ENCODE measurements at places on chromosomes 6 and 20.
A peak's percentile ranks its signal among the peaks of the same experiment; 100 is the strongest.

GRCh38 chr6:70797625-70798024 lies 129.9 kb downstream of the SMAP1 start:
- DNase-seq = no peak

DNA sequence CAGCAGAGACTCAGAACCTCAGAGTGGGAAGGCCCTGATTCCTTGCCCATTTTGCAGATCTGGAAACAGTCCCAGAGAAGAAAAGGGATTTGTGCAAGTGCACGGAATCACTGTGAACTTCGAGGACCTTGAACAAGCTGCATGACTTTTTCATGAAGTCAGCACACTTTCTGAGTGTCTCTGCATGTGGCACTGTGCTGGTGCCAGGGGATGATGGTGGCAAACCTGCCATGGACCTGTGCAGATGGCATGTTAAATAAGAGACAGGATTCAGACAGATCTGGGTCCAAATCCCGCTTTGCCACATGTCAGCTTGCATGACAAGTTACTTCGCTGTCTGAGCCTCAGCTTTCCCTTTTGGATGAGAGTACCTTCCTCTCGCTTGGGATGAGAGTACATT lies 26.8 kb downstream of the ZNF831 start:
- no peak for DNase-seq

- no peak for DNase-seq
These were observed 24.2 kb downstream of the MGME1 start for GRCh38 chr20:17992847-17993513.

DNA sequence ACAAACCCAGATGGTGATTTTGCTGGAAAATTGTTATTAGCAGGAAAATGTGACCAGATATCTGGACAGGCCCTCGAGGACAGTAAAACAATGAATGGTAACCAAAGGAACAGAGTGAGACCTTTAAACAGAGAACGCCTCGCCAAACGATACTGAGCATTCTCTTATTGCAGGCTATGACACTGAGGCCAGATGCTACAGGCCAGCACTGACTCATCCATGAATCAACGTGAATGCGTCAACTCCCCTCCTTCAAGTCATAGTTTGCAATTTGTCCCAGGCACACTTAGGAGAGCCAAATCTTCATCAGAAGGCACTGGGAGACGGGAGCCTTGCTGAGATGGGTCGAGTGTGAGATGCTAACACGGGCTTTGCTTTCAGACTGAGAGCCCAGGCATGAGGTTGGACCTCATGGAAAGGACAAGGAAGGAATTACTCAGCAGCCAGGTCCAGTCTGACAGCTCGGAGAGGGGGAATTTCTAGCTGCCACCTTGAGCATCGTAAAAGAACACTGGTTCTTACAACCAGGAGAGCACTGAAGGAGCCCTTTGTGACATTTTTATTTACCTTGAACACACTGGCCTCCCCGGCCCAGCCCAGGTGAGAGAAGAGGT lies 60.7 kb downstream of the BMP7 start:
- no peak for DNase-seq

GRCh38 chr20:7859356-7859802 lies 80.9 kb downstream of the HAO1 start:
- DNase-seq = no peak

DNA sequence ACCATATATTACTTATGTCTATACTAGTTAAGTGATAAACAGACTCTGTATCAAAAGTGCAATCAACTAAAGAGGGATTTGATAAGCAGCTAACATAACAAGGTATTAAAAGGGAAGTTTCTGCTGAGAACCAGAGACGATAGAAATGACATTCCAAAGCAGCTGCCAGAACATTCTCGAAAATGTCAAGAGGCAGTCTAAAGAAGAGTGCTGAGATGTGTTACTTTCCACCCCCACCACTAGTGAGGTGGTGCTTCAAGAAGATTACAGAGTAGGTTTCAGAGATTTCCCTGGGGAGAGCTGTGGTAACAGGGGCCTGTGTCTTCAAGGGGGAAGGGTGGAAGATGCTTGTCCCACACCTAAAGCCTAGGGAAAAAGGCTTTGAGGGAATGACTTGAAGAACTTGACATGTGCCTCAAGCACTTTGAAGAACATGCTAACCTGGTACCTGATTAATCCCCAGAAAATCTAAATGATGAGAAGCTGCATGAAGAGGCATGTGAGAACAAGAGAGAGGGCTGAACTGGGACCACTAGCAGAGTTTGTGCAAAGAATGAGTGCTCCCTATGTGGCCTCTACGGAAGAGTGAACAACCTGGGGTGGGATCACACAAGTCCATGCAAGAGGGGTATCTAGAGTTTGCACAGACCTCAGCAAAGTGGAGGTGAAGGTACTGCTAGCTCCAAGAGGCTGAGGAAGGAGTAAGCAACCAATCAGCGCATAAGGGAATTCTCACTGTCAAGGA lies 5.0 kb downstream of the FAM184A start:
- no peak for DNase-seq

GRCh38 chr20:1567392-1568162 lies 10.1 kb upstream of the SIRPD start:
- DNase-seq = peak; percentile 10

GRCh38 chr6:27556406-27556805 lies 83.5 kb upstream of the ZNF184 start:
- no peak for DNase-seq

- peak; percentile 71 for DNase-seq
These were observed 186.7 kb downstream of the PHACTR1 start for GRCh38 chr6:12903246-12903645.

GRCh38 chr6:160102956-160103824 lies 18.4 kb upstream of the SLC22A1 start:
- DNase-seq = peak; percentile 3

- DNase-seq = no peak
These were observed 300.7 kb downstream of the RNGTT start for GRCh38 chr6:88662653-88663174.

DNA sequence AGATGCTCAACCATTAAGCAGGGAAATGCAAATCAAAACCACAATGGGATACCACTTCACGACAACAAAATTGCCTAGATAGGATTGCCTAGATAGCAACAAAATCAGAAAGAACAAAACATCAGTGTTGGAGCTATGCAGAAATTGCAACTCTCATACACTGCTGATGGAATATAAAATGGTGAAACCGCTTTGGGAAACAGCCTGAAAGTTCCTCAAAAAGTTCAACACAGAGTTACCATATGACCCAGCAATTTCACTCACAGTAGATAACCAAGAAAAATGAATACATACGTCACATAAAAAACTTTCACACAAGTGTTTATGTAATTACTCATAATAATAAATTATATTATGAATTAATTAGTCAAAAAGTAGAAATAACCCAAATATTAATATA lies 78.3 kb downstream of the MAFB start:
- peak; percentile 34 for DNase-seq

DNA sequence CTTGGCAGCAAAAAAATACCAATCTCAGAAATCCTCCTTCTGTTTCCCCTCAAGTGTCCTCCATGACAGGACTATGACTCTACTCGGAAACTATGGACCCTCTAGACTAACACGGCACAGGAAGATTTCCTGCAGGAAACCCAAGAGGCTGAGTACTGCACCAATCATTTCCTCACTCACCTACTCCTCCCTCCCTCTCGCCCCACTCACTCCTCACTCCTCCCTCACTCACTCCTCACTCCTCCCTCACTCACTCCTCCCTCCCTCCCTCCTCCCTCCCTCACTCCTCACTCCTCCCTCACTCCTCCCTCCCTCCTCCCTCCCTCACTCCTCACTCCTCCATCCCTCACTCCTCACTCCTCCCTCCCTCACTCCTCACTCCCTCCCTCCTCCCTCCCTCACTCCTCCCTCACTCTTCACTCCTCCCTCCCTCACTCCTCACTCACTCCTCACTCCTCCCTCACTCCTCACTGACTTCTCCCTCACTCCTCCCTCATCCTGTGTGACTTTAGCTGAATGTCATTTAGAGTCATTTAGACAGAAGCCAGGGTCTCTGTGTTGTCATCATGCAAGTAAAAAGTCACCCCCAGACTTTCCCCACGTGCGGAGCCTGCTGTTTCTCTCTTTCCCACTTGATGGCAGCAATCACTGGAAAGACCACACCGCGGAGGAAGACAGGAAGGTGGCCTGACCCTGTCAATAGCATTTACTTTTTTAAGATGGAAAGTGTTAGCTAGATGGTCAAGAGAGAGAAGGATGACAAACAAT lies 226.8 kb upstream of the PDE10A start:
- DNase-seq = no peak

- no peak for DNase-seq
These were observed 174.0 kb downstream of the MRPL14 start for GRCh38 chr6:43953256-43953655.

DNA sequence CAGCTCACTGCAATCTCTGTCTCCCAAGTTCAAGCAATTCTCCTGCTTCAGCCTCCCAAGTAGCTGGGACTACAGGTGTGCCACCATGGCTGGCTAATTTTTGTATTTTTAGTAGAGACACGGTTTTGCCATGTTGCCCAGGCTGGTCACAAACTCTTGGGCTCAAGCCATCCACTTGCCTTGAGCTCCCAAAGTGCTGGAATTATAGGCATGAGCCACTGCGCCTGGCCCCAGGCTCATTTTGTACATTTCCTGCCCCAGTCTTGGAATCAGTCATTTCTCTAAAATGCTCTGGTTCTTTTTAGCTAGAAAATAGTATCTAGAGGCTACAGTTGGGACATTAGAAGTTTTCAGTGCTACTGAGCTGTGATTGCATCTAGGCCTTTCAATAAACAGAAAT lies 13.5 kb downstream of the MANBAL start:
- no peak for DNase-seq

DNA sequence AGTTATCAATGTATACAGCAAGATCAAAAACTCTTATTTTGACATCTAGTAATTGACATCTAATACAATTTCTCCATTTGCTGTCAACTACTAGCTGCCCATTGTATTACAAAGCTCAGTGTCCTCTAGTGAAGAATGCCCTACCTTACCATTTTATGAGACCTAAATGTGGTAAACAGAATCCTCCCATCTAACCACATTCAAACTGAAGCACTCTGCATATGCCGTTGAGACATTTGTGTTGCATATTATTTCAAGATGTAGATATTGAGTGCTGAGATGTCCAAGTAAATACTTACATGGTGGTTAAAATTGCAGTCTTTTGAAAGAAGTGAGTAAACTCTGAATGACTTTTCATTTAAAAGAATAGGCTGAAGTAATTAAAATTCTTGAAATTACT lies 597 bp upstream of the GLYATL3 start:
- no peak for DNase-seq

- peak; percentile 51 for DNase-seq
These were observed 21.3 kb downstream of the TRMT6 start for GRCh38 chr20:5928836-5929715.

- DNase-seq = no peak
These were observed 74.6 kb upstream of the CD93 start for GRCh38 chr20:23160536-23161243.

DNA sequence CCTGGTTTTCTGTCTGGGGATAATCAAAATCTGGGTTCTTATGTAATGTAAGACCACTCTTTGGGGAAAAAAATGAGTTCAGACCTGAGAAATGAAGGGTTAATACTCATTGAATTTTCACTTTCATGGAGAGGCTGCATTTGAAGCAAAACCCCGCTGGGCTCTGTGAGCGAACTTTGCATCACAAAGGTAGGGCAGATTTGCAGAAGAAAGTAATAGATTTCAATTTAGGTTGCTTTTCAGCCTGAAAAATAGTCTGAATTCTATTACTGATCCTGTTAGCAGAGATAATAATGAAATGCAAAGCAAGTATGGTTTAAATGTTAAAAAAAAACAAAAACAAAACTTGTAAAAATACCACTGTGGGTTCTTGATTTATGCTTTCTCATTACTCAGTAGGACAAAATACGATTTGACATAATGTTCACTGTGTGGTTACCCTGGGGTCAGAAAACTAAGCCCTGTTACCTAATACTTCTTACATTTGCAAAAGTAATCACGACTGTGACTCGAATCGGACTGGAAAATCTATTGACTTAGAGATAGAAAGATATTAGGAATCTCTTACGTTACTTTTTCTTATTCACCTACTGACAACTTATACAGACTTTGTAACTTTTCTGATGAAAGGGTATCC lies 72.2 kb downstream of the UST start:
- DNase-seq = no peak

- DNase-seq = no peak
These were observed 159.9 kb downstream of the TFAP2B start for GRCh38 chr6:50978380-50979170.

DNA sequence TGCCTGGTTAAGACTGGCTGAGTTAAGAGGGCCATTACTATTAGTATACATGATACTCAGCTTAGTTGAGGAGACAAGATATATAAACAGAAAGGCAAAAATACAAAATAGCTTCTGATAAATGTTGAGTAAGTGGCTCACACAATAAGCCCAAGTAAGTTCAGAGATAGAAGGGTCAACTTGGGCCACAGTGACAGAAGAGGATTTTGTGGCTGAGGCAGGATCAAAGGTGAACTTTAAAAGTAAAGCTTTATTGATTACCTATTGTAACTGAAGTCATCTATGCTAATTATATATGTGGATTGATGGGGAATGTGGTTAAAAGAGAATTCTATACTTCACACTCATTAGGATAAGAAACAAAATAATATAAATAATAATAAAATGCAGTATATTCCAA lies 80.8 kb downstream of the PHACTR2 start:
- no peak for DNase-seq

- no peak for DNase-seq
These were observed 195.2 kb upstream of the POU3F2 start for GRCh38 chr6:98639089-98639635.

GRCh38 chr6:111741177-111741952 lies 131.9 kb downstream of the FYN start:
- no peak for DNase-seq

- no peak for DNase-seq
These were observed 92.5 kb downstream of the SLC24A3 start for GRCh38 chr20:19304886-19305415.

GRCh38 chr6:27809939-27810767 lies 102.0 kb downstream of the OR2B2 start:
- peak; percentile 91 for DNase-seq

DNA sequence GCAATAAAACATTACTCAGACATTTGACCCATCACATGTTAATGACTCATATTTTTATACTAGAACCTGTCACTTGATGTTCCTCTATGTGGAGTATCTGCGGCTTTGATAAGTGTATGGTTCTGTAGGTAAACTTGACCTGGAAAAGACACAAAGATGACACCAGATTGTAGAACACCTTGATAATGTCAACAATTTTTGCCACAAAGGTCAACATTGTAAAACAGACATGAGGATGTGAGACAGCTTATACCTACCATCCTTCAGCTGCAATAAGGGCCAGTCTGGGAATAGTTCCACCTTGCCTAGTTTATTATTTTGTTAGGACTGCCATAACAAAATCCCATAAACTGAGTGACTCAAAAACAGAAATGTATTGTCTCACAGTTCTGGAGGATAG lies 202.4 kb downstream of the LMBRD1 start:
- DNase-seq = no peak

- peak; percentile 52 for DNase-seq
These were observed 37.0 kb upstream of the SAMHD1 start for GRCh38 chr20:36988494-36988966.

GRCh38 chr6:126923807-126924206 lies 194.7 kb upstream of the RSPO3 start:
- DNase-seq = no peak
